ENCODE measurements at places on chromosomes 7 and 10. TPM values are rescaled to one million over a fixed set of nuclear protein-coding genes. Genes with fewer than 3 reads are reported as not detected.

DNA sequence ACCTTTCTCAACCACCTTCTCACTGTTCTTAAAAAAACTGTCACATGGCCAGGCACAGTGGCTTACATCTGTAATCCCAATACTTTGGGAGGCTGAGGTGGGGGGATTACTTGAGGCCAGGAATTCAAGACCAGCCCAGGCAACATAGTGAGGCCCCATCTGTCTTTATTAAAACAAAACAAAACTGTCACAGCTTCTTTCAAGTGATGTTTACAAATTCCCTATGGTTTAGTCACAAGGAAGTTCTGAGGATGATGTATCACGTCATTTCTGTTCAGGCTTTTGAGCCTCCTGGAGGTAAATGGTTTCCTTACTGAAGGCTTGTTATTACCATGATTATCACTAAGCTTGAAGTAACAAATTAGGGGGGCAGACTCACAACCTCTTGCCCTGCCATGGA, 186.2 kb downstream of the CFTR start:
- no peaks in the 10 kb centered on the region for H3K36me3 ChIP-seq
- no peak overlapping the region for H3K27ac ChIP-seq
- H3K4me1 ChIP-seq: no peaks in the 10 kb centered on the region
- no peak overlapping the region for H3K4me3 ChIP-seq

CRHR2 gene
- not detected for total RNA-seq

DNA sequence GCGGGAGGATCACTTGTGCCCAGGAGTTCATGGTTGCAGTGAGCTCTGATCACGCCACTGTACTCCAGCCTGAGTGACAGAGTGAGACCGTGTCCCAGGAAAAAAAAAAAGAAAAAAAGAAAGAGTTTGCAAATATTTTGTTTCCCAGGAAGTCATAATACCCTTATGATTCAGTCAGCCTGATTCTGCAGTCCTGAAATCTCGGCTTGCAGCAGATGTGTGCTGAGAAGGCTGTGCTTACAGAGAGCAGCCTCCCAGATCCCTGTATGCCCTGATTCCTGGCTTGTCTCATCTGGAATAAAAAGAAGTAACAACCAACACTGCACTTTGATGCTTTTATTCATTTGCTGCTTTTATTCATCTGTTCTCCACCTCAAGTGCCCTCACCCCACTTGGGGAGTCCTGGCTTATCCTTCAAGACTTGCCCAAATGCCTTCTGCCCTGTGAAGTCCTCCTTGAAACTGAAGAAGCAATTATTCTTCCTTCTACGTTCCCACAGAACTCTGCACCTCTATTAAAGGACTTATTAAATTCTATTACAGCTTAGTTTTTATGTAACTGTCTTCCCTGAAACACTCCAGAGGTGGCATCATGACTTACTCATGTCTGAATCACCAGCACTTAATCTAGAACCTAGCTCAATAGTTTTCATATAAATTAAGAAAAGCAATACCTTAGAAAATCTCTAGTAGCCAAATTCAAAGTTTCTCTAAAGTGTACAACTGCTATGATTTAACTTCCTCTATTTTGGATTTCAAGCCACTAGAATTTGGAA, 27.7 kb upstream of the BPGM start:
- H3K4me3 ChIP-seq: no peak overlapping the region
- DNase-seq: no peak
- no peaks in the 10 kb centered on the region for H3K36me3 ChIP-seq

TRIM24 gene
- total RNA-seq: 19.7 TPM

PLAC9 gene
- 0.79 TPM for total RNA-seq

CFAP69 gene
- total RNA-seq: 4.0 TPM

GPR37 gene
- total RNA-seq: 0.33 TPM

- peak; percentile 43 for DNase-seq
- no peak overlapping the region for H3K27ac ChIP-seq
- H3K4me3 ChIP-seq: no peak overlapping the region
These were observed 28.2 kb downstream of the INPP5F start for GRCh38 chr10:119754085-119754484.

TMEM26 gene
- 5.5 TPM for total RNA-seq

DNA sequence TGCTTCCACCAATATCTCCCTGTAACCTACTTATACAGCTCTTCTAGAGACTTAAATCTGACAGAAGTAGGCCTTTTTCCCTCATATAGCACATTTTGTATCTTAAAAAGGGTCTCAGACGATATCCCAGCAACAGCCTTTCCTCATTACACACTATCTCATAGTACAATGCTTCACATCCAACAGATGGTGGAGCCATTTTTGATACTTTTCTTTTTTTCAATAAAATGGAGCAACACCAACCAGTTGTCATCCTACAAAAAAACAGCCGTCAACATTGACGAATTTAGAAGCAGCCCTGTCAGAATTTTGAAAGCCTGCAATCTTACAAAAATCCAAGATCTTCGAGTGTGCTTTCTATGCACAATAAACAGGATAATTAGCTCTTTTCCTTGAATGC, 145.9 kb upstream of the NEBL start:
- H3K36me3 ChIP-seq: no peaks in the 10 kb centered on the region
- H3K27ac ChIP-seq: no peak overlapping the region

- H3K4me1 ChIP-seq: no peaks in the 10 kb centered on the region
- H3K36me3 ChIP-seq: peaks cover 3% of the 10 kb centered on the region
- H3K4me3 ChIP-seq: no peak overlapping the region
- H3K27me3 ChIP-seq: no peaks in the 10 kb centered on the region
These were observed 47.6 kb downstream of the POT1 start for GRCh38 chr7:124881981-124882380.

ADCY1 gene
- total RNA-seq: 0.33 TPM

GRCh38 chr7:85821926-85822325, 635.1 kb upstream of the SEMA3D start:
- no peaks in the 10 kb centered on the region for H3K4me1 ChIP-seq
- no peaks in the 10 kb centered on the region for H3K36me3 ChIP-seq
- DNase-seq: no peak
- no peak overlapping the region for H3K4me3 ChIP-seq
- no peaks in the 10 kb centered on the region for H3K27me3 ChIP-seq
- no peak overlapping the region for H3K27ac ChIP-seq

LRRTM3 gene
- not detected for total RNA-seq

- no peaks in the 10 kb centered on the region for H3K27me3 ChIP-seq
- H3K4me3 ChIP-seq: no peak overlapping the region
- no peaks in the 10 kb centered on the region for H3K36me3 ChIP-seq
- no peak for DNase-seq
These were observed 69.9 kb downstream of the OAT start for GRCh38 chr10:124348801-124349200.

LOXL4 gene
- 18.5 TPM for total RNA-seq

TYW1 gene
- 16.6 TPM for total RNA-seq

GRCh38 chr7:51569581-51569980, 253.0 kb upstream of the COBL start:
- H3K4me3 ChIP-seq: no peak overlapping the region
- no peaks in the 10 kb centered on the region for H3K36me3 ChIP-seq
- no peak overlapping the region for H3K27ac ChIP-seq

GRCh38 chr10:50917486-50917885, 32.1 kb upstream of the A1CF start:
- no peak overlapping the region for H3K4me3 ChIP-seq
- H3K27ac ChIP-seq: no peak overlapping the region
- no peaks in the 10 kb centered on the region for H3K27me3 ChIP-seq
- no peaks in the 10 kb centered on the region for H3K4me1 ChIP-seq
- no peak for DNase-seq

GRCh38 chr10:66365686-66366085, 560.1 kb upstream of the LRRTM3 start:
- H3K4me3 ChIP-seq: no peak overlapping the region
- no peaks in the 10 kb centered on the region for H3K4me1 ChIP-seq
- no peaks in the 10 kb centered on the region for H3K27me3 ChIP-seq
- DNase-seq: no peak
- no peaks in the 10 kb centered on the region for H3K36me3 ChIP-seq

DNA sequence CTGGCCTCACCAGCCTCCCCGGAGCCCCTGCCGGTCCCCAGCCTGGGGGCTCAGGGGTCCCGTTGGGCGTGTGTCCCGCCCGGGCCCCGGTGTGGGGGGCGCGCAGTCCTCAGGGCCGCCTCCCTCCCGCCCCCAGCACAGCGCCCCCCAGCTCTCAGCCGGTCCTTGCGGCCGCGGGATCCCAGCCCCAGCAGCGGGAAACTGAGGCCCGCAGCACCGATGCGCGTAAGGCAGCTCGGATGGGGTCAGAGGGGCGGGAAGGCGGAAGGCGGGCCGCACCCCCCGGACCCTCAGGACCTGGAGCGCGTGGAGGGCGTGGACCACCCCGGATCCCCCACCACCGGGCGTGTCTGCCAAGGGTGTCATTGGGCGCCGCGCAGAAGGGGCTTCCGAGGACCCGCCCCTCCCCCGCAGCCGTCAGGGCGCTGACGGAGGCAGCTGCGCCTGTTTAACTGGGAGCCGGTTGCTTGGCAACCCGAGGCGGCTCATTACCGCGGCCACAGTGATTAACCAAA, 14.9 kb downstream of the UNCX start:
- DNase-seq: no peak
- no peaks in the 10 kb centered on the region for H3K4me1 ChIP-seq

- no peak for DNase-seq
- H3K4me1 ChIP-seq: peaks cover 16% of the 10 kb centered on the region
- H3K36me3 ChIP-seq: no peaks in the 10 kb centered on the region
- H3K27me3 ChIP-seq: no peaks in the 10 kb centered on the region
These were observed 98.6 kb upstream of the KCTD7 start for GRCh38 chr7:66529883-66530610.

DNA sequence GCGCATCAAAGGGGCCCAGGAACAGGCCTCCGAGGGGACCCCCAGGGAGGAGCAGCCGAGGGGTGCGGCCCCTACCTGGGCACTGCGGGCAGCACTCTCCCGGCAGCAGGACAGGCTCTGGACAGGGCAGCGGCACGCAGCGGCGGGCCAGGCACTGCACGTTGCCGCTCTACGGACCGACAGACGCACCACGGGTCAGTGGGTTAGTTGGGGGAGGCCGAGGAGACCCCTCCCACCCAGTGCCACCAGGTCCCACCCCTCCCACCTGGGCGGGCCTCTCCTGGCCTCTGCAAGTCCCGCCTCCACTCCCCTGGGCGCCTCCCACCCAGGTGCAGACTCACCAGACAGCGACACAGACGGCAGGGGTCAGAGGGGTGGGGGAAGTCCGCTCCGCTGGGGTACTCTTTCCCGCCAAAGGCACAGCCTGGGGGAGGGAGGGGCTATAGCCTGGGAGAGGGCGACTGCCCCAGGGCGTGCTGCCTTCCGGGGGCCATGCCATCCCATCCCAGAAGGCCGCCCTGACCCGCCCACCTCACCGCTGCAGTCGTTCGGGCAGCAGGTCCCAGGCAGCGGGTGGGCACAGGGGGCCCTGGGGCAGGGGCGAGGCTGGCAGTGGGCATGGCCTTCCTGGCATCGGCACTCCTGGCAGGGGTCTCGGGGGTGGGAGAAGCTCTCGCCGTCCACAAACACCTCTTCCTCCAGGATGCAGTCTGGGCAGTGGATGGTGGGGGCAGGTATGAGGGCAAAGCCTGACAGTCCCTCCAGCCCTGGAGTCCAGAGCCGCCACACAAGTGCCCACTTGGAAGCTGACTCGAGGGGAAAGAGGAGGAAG, 19.2 kb downstream of the KCP start:
- H3K36me3 ChIP-seq: no peaks in the 10 kb centered on the region

- H3K36me3 ChIP-seq: no peaks in the 10 kb centered on the region
- H3K27me3 ChIP-seq: no peaks in the 10 kb centered on the region
- H3K4me3 ChIP-seq: no peak overlapping the region
- no peak overlapping the region for H3K27ac ChIP-seq
These were observed 64.9 kb downstream of the TBXAS1 start for GRCh38 chr7:139893999-139894398.

- H3K36me3 ChIP-seq: no peaks in the 10 kb centered on the region
- no peaks in the 10 kb centered on the region for H3K4me1 ChIP-seq
- DNase-seq: no peak
- H3K27ac ChIP-seq: no peak overlapping the region
- H3K27me3 ChIP-seq: no peaks in the 10 kb centered on the region
These were observed 16.0 kb downstream of the CHRM2 start for GRCh38 chr7:136884492-136884891.

SPDYE1 gene
- total RNA-seq: not detected

Measured in liver (tissue), 10 donors.